ENCODE measurements at places on chromosomes 6 and 20. TPM values are rescaled to one million over a fixed set of nuclear protein-coding genes. Genes with fewer than 3 reads are reported as not detected.

CSNK2A1 gene
- 110 TPM for total RNA-seq

KIF6 gene
- 0.31 TPM for total RNA-seq

SAMD5 gene
- 2.1 TPM for total RNA-seq

BPIFB1 gene
- total RNA-seq, result not detected

FOXP4 gene
- total RNA-seq, result 18.4 TPM

NKX2-2 gene
- not detected for total RNA-seq

DAAM2 gene
- 14.7 TPM for total RNA-seq

ZSCAN12 gene
- 3.7 TPM for total RNA-seq

RCAN2 gene
- 112 TPM for total RNA-seq

MYBL2 gene
- 0.37 TPM for total RNA-seq

RIMS4 gene
- 0.58 TPM for total RNA-seq

EDN1 gene
- 2.7 TPM for total RNA-seq

APMAP gene
- 52.2 TPM for total RNA-seq

MUC22 gene
- not detected for total RNA-seq

TUBB1 gene
- 0.15 TPM for total RNA-seq

NHLRC1 gene
- total RNA-seq, result 1.9 TPM

LGSN gene
- total RNA-seq, result not detected

LY6G6F gene
- not detected for total RNA-seq

CDYL gene
- total RNA-seq, result 26.9 TPM

SPAG4 gene
- 6.0 TPM for total RNA-seq

DUSP15 gene
- 5.7 TPM for total RNA-seq

DLL1 gene
- total RNA-seq, result 26.8 TPM

SYTL3 gene
- total RNA-seq, result 3.7 TPM

AHCY gene
- 49.2 TPM for total RNA-seq

Measured in left cardiac atrium (tissue), 4 donors.